ENCODE measurements at places on chromosomes 11 and 22.

DNA sequence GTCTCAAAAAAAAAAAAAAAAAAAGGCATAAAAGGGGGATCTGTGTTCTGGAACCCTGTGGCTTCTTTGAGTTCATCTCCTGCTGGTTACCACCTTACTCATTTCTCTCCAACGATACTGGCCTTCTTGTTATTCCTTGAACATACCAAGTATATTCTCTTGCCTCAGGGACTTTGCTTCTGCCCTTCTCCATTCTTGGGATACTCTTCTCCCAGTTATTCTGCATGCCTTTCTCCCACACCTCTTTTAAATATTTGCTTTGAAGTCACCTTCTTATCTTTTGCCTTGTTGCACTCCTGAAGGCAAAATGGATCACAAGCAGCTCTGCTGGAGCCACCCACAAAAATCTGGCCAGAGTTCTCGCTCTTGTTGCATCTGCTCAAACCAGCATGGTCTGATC lies 76.0 kb upstream of the RRM1 start:
- peaks cover 5% of the 10 kb centered on the region for H3K36me3 ChIP-seq
- no peak for DNase-seq
- no peak overlapping the region for H3K27ac ChIP-seq
- no peak overlapping the region for H3K4me3 ChIP-seq
- peaks cover 6% of the 10 kb centered on the region for H3K4me1 ChIP-seq

DNA sequence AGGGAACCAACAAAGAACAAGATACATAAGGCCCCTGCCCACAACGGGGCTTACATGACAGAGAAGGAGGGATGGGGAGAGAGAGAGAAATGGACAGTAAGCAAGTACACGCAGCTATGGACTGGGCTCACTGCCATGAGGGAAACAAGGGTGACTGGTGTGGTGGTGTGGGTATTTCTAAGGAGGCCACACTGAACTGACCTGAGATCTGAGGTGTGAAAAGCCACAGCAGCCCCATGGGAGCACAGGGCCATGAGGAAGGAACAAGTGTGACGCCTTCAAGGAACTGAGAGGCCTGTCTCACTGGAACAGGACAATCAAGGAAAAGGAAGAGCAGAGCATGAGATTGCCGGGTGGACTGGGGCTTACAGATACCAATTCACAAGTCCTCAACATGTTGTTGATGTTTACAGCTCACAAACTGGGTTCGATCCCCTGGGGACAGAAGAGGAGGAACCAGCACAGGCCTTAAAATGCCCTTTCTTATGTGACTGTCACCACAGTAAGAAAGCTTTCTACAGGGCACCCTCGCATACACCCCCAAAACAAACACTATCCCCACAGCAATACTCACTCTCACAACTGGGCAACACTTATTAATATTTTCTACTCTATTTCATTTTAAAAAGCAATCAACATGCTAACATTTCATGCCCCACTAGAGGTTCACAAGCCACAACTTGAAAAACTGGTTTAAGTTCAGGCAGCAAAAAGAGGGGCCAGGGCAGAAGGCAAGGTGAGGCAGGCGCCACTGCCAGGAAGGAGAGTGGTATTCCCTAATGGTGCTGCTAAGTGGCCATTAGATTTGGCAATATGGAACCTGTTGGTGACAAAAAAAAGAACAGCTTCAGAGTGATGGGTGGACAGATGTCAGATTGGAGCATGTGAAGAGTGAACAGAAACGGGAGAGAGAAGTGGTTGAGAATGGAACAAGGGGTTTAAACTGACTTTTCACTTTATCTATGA lies 39.1 kb downstream of the TCIRG1 start:
- no peaks in the 10 kb centered on the region for H3K27me3 ChIP-seq
- no peak for DNase-seq
- peaks cover 5% of the 10 kb centered on the region for H3K4me1 ChIP-seq
- H3K4me3 ChIP-seq = no peak overlapping the region
- H3K36me3 ChIP-seq = no peaks in the 10 kb centered on the region
- H3K27ac ChIP-seq = no peak overlapping the region

- no peaks in the 10 kb centered on the region for H3K4me1 ChIP-seq
- H3K27ac ChIP-seq = no peak overlapping the region
- no peak for DNase-seq
- no peaks in the 10 kb centered on the region for H3K36me3 ChIP-seq
- no peak overlapping the region for H3K4me3 ChIP-seq
These were observed 37.5 kb downstream of the KIRREL3 start for GRCh38 chr11:126963115-126963514.

DNA sequence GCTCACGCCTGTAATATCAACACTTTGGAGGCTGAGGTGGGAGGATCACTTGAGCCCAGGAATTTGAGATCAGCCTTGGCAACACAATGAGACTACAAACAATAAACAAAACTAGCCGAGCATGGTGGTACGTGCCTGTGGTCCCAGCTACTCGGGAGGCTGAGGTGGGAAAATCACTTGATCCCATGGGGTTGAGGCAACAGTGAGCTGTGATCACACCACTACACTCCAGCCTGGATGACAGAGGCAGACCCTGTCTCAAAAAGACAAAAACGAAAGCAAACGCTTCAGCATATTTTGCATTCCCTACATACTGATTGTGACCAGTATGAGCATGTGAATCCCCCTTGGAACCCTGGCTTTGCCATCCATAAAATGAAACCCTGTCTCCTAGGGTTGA lies 33.9 kb upstream of the MN1 start:
- H3K27ac ChIP-seq = no peak overlapping the region
- no peaks in the 10 kb centered on the region for H3K4me1 ChIP-seq
- no peaks in the 10 kb centered on the region for H3K27me3 ChIP-seq
- peaks cover 11% of the 10 kb centered on the region for H3K36me3 ChIP-seq
- DNase-seq = no peak

GRCh38 chr11:733072-733471 lies 14.2 kb upstream of the TALDO1 start:
- H3K27me3 ChIP-seq = no peaks in the 10 kb centered on the region
- no peak for DNase-seq
- H3K27ac ChIP-seq = no peak overlapping the region
- H3K4me1 ChIP-seq = peaks cover 5% of the 10 kb centered on the region
- H3K36me3 ChIP-seq = peaks cover 8% of the 10 kb centered on the region
- H3K4me3 ChIP-seq = no peak overlapping the region

DNA sequence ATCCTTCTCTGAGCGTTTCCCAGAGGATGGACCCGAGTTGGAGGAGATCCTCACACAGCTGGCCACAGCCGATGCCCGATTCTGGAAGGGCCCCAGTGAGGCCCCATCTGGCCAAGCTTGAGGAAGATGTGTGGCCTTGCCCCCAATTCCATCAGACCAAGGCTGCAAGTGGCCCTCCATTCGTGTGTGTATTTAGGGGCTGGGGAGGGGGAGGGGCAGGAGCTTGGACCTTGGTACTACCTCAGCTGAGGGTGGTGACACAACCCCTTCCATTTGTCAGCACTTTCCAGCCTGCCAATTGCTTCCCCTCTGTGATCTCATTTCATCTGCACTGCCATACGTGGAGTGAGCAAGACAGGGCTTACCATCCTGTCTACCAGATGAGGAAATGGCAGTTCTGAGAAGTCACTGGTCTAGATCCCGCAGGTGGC lies 1.3 kb upstream of the BBS1 start:
- peaks cover 30% of the 10 kb centered on the region for H3K36me3 ChIP-seq
- no peak for DNase-seq
- peaks cover 11% of the 10 kb centered on the region for H3K4me1 ChIP-seq
- no peaks in the 10 kb centered on the region for H3K27me3 ChIP-seq

GRCh38 chr22:23292453-23293350 lies 112.4 kb downstream of the BCR start:
- peaks cover 6% of the 10 kb centered on the region for H3K4me1 ChIP-seq
- H3K4me3 ChIP-seq = no peak overlapping the region
- H3K27me3 ChIP-seq = no peaks in the 10 kb centered on the region
- H3K27ac ChIP-seq = no peak overlapping the region
- DNase-seq = no peak
- peaks cover 70% of the 10 kb centered on the region for H3K36me3 ChIP-seq

- DNase-seq = peak; percentile 85
- peaks cover 25% of the 10 kb centered on the region for H3K4me1 ChIP-seq
- peak overlapping the region; percentile 79 for H3K27ac ChIP-seq
- H3K27me3 ChIP-seq = no peaks in the 10 kb centered on the region
- no peaks in the 10 kb centered on the region for H3K36me3 ChIP-seq
These were observed 38.3 kb upstream of the CXCR5 start for GRCh38 chr11:118845369-118845768.

DNA sequence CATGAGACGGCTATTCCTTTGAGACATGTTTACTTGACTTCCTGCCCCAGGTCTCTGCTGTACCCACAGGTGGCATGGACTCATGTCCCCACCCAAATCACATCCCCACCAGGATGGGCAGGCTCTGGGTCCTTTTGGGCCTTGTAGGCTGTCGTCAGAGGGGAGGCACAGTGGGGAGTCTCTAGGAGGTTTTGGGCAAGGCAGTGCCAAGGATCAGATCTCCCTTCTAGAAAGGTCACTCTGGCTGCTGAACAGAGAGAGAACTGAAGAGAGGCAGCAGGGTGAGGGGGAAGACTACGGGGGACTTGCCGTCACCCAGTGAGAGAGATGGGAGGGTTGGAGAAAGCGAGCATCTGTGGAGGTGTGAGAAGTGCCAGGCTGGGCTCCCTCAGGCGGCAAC lies 4.6 kb upstream of the KCNQ1OT1 start:
- DNase-seq = no peak
- no peaks in the 10 kb centered on the region for H3K4me1 ChIP-seq
- no peaks in the 10 kb centered on the region for H3K36me3 ChIP-seq
- H3K27me3 ChIP-seq = no peaks in the 10 kb centered on the region
- no peak overlapping the region for H3K4me3 ChIP-seq
- no peak overlapping the region for H3K27ac ChIP-seq

- no peaks in the 10 kb centered on the region for H3K36me3 ChIP-seq
- no peak overlapping the region for H3K4me3 ChIP-seq
- no peak overlapping the region for H3K27ac ChIP-seq
- H3K27me3 ChIP-seq = no peaks in the 10 kb centered on the region
- peaks cover 10% of the 10 kb centered on the region for H3K4me1 ChIP-seq
These were observed 37.1 kb downstream of the TST start for GRCh38 chr22:36982136-36982535.

- H3K27ac ChIP-seq = no peak overlapping the region
- DNase-seq = no peak
- H3K27me3 ChIP-seq = peaks cover 16% of the 10 kb centered on the region
These were observed 65.5 kb upstream of the SYT9 start for GRCh38 chr11:7186190-7186589.

DNA sequence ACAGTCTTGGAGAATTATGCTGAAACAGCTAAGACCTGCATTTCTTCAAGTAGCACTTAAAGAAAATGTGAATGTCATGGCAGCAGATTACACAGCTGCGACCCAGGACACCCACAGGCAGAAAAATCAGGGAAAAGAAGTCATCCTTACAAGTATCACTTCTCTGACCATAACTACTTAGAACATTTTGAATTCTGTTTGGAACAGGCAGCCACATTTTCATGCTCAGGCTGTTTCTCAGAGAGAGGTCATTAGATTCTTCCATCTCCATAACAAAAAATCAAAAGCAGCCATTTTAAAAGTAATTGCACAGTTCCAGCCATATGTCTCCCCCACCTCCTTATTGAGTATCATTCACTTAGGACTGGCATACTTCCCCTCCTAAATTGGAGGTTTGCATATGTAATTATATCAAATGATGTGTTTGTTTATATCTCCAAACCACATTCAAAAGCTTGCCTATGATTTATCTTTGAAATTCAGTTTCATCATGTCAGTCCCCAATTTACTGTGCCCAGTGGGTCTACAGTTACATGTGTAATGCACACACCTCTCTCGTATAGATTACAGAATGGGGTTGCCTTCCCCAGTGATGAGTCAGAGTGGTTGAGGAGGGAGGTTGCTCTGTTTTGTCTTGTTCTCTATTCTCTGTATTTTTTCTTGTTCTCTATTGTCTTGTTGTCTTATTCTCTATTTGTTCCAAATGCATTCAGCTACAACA lies 276.5 kb upstream of the MTNR1B start:
- no peak overlapping the region for H3K4me3 ChIP-seq
- H3K4me1 ChIP-seq = peaks cover 5% of the 10 kb centered on the region
- H3K36me3 ChIP-seq = no peaks in the 10 kb centered on the region
- DNase-seq = peak; percentile 17

- no peak overlapping the region for H3K4me3 ChIP-seq
- H3K27me3 ChIP-seq = no peaks in the 10 kb centered on the region
- DNase-seq = peak; percentile 59
- peak overlapping the region; percentile 29 for H3K27ac ChIP-seq
- H3K4me1 ChIP-seq = peaks cover 39% of the 10 kb centered on the region
These were observed 37.9 kb downstream of the CELF1 start for GRCh38 chr11:47514825-47515647.

DNA sequence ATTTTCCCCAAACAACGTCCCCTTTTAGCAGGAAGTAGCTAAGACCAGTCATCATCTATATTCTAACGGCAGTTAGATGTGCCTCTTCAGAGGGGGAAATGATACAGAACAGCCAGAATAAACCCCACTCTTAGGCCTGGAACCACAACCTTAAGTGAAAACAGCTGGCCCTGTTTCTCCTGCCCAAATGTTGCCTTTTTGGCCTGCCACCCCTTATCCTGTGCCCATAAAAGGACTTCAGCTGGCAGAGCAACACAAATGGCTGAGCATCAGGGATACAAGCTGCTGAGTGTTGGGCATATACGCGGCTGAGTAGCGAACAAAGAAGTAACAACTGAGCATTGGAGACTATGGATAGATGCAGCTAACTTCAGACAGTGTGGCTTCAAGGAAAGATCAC lies 1491.4 kb downstream of the LRRC4C start:
- no peak overlapping the region for H3K4me3 ChIP-seq
- no peaks in the 10 kb centered on the region for H3K36me3 ChIP-seq
- no peak for DNase-seq

- peak overlapping the region; percentile 100 for H3K27ac ChIP-seq
- H3K4me1 ChIP-seq = peaks cover 28% of the 10 kb centered on the region
- no peak for DNase-seq
- H3K4me3 ChIP-seq = peak overlapping the region; percentile 99
- no peaks in the 10 kb centered on the region for H3K27me3 ChIP-seq
These were observed 595 bp downstream of the SYVN1 start for GRCh38 chr11:65133724-65134123.

DNA sequence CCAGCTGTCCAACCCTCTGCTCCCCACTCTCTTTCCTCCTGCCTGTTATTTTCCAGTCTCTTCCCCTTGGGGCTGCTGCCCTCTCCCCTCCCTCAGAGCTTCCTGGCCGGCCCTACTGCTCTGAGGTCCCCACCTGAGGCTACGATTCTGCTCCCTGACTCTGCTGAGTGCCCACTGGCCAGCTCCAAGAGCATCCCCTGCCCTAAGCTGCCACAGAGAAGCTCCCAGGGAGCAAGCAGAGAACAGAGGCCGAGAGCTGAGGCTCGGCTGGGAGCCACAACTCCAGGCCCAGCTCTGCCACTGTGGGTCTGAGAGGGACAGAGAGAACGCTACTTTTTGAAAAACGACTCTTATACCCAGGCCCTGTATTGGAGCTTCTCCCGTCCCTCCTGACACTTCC lies 61.1 kb downstream of the CHRDL2 start:
- peaks cover 20% of the 10 kb centered on the region for H3K4me1 ChIP-seq
- H3K36me3 ChIP-seq = no peaks in the 10 kb centered on the region
- no peaks in the 10 kb centered on the region for H3K27me3 ChIP-seq
- H3K4me3 ChIP-seq = no peak overlapping the region
- H3K27ac ChIP-seq = no peak overlapping the region

DNA sequence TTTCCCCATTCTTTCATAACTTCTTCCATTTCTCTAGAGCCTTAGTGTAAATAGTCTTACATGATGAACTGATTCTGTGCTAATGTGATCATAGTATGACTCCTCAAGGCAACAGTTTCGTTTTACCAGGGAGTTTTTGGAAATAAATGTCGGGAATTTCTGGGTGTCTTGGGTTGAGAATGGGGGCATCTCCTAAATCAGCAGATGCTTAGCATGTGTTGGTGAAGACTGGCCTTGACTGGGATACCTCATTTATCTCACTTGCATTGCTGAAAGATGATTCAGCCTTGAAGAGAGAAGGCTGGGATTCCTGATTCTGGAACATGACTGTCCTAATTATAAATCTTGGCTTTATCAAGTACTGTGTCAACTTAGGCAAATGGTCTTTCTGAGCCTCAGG lies 115.7 kb upstream of the C11orf87 start:
- no peak overlapping the region for H3K27ac ChIP-seq
- H3K4me3 ChIP-seq = no peak overlapping the region
- no peak for DNase-seq
- H3K36me3 ChIP-seq = no peaks in the 10 kb centered on the region
